ENCODE measurements at places on chromosomes 6 and 20.
A peak's percentile ranks its signal among the peaks of the same experiment; 100 is the strongest.

GRCh38 chr6:40845553-40845952, 193.5 kb downstream of the UNC5CL start:
- DNase-seq, result no peak

DNA sequence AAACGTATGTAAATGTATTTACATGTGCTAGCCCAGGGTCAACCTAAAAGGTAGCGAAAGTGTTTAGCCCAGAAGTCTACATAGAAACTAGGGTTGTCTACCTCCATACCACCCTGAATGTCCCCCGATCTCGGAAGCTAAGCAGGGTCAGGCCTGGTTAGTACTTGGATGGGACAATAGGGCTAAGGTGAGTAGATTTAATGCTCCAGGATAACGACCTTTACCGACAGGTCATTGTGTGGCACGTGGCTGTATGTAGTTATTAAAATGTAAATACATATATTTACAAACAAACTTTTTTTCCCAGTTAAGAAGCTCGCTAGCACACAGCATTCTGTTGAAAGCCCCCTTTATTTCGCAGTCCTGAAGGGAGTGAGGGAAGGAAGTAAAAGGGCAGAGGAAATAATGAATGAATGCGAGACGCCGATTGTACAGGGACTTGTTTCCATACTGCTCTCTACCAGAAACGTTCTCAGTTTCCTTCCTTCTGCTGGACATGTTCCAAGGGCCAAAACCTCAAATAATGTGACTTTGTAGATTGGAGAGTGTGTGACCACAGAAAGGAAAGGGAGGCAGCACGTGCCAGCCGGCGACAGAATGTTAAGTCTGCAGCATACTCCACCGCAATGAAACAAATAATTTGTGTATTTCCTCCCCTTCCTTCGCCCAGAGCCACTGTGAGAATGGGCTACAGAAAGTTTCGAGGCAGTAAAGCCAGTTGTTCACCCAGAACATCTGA, 612 bp downstream of the ADAT2 start:
- DNase-seq, result no peak

GRCh38 chr6:123520217-123520616, 116.5 kb downstream of the TRDN start:
- DNase-seq, result no peak

GRCh38 chr20:20731945-20732296, 19.5 kb upstream of the RALGAPA2 start:
- no peak for DNase-seq

DNA sequence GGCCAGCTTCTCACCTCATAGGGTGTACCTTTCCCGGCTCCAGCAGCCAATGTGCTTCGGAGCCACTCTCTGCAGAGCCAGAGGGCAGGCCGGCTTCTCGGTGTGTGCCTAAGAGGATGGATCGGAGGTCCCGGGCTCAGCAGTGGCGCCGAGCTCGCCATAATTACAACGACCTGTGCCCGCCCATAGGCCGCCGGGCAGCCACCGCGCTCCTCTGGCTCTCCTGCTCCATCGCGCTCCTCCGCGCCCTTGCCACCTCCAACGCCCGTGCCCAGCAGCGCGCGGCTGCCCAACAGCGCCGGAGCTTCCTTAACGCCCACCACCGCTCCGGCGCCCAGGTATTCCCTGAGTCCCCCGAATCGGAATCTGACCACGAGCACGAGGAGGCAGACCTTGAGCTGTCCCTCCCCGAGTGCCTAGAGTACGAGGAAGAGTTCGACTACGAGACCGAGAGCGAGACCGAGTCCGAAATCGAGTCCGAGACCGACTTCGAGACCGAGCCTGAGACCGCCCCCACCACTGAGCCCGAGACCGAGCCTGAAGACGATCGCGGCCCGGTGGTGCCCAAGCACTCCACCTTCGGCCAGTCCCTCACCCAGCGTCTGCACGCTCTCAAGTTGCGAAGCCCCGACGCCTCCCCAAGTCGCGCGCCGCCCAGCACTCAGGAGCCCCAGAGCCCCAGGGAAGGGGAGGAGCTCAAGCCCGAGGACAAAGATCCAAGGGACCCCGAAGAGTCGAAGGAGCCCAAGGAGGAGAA, 10.5 kb downstream of the GNAS-AS1 start:
- DNase-seq, result no peak

- DNase-seq, result no peak
Observed at GRCh38 chr6:16760516-16761470, at the start of gene ATXN1. Gene ATXN1 (minus strand): TSS chr6:16761460.

- no peak for DNase-seq
Observed at GRCh38 chr6:31272836-31273626, 1.1 kb upstream of the HLA-C start.

GRCh38 chr6:106300944-106301343, 24.6 kb downstream of the ATG5 start:
- DNase-seq, result no peak

DNA sequence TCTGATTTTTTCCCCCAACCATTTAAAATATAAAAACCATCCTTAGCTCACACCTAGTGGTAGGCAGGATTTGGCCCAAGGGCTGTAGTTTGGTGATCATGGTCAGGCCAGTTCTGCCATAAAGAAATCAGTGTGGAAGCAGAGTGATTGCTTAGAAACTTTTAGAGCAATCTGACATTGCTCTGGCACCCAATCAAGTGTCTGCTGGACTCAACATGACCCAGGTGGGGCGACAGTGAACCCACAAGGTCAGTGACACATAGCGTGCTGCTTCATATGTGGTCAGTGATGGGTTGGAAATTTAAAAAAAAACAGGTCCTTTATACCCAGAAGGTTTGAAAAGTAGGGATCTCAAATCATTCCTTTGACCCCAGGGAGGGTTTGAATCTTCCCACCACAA, 107.9 kb downstream of the BANF2 start:
- DNase-seq, result no peak

- no peak for DNase-seq
Observed at GRCh38 chr6:90351696-90352095, 55.1 kb upstream of the BACH2 start.

DNA sequence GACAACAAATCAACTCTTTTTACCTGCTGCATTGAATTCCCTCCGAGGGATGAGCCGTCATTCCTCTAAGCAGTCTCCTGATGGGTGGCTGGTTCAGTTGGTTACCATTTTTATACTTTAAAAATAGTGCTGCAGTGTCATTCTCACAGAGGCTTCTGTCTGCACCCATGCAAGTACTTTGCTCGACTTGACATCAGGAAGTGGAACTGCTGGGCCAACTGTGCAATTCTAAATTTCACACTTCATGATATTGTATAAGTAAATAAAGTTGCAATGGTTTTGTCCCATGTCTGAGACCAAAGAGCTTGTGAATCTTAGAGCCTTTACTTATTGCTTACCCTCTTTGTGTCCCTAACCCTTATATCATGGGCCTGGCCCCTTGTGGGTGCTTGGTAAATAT, 2.5 kb downstream of the BTN3A1 start:
- DNase-seq, result no peak

DNA sequence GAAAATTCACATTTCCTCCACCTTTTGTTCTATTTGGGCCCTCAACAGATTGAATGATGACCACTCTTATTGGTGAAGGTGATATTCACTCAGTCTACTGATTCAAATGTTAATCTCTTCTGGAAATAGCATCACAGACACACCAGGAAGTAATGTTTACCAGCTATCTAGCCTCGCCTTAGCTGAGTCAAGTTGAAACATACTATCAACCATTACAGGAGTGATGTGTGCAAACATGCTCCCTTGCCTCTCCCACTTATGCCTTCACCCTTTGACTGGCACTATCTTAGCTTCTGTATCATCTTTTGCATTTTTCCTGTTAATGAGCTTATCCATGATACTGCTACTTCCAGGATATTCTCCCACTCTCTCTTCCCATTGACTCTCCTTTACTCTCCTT, 191.9 kb downstream of the CENPW start:
- no peak for DNase-seq

DNA sequence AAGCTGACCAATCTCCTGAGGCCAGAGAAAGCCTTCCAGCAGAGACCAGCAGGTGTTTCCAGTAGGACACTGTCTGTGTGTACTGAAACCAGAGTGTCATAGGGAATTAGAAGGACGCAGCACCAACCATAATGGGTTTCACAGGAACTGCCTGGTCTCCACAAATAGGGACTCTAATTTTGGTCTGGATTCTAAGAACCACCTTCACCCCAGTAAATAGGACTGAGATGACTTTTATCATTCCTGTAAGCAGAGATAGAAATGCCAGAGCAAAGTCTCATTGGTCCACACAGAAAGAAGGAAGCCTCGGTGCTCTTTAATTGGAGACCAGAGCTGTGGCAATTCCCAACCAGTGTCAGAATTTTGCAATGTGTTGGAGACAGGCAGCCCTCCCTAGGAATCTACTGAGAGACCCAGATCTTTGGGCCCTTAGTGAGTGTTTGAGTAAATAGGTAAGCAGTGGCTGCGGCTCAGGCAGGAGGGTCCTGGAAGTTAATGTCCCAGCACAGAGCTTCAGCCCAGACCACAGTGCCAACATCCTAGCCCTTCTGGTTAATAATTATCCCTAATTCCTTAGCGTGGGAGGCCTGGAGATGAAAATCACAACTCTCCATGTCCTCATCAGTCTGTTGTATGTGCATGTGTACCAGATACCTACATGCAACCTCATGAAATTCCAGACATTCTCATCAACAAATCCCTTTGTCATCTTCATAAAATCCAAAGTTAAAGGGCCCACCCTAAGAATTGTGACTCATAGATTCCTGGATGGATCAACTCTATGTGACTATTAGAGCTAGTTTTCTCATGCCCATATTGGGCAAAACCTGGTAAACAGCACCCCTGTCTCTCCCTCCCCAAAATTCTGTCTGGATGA, 81.2 kb downstream of the UNC5CL start:
- DNase-seq, result no peak

DNA sequence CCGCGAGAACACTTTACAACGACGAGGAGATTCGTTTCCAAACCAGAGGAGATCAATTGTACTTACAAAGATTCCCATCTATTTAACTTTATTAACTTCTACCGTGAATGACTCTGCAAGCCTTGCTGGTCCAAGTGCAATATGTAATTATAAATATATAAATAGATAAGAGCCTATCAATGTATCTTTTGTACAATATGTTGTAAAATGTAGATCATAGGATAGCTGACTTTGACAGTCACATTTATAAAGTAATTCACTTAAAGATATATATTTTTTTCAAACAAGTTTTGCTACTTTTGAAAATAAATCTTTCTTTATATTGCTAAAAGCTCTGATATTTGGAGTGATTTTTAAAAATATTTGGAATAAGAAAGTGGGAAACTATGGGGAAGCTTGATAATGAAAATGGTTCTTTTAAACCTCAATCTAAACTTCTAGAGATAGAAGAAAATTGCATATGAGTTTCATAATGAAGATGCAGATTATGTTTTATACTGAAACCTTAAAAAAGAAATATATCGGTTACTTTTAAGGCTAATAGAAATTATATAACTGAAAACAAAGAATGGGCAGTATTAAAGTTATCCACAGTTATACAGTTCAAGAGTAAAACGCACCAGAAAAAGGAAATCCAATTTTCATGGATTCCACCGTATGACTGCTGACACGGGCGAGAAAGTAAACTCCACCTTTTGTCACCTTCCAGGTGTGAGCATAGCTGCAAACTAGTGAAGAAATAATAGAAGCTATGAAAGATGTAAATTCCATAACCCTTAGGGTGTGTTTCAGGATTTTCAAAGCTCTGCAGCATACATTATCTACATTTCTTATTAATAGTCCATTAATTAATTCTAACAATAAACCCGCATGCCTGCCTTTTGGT, 3.3 kb downstream of the TCF21 start:
- no peak for DNase-seq

DNA sequence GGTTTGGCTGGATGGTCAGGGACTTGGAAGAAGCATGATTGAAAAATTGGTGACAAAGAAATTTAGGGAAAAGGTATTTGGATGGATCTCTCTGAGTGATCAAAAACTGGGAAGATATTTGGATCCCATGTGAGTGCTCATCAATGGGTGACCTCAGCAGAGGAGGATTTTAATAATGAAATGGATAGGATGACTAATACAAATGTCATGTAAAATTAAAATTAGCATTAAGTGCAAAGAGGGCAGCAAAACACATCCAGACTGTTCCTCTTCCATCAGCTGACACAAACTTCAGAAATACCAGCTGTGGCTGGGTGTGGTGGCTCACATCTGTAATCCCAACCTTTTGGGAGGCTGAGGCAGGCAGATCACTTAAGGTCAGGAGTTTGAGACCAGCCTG, 151.7 kb downstream of the THBS2 start:
- DNase-seq, result no peak

GRCh38 chr20:58698741-58699622, 6.4 kb downstream of the NPEPL1 start:
- no peak for DNase-seq

DNA sequence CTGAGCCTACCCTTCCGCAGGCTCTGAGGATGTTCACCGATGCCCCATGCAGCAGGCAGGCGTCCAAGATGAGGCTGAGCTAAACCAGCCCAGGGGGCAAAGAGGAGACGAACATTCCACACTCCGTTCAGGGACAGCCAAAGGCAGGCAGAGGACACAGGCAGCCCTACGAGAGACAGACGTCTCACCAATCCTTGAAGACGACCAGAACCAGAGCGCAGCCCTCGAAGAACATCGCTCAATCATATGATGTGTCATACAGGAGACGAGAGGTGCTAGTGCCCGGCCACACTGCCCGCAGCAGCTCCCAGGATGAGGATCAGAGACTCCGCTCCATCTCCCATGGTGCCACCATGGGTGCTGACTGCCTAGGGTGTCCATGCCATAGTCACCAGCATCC, 35.6 kb upstream of the TMEM181 start:
- no peak for DNase-seq

DNA sequence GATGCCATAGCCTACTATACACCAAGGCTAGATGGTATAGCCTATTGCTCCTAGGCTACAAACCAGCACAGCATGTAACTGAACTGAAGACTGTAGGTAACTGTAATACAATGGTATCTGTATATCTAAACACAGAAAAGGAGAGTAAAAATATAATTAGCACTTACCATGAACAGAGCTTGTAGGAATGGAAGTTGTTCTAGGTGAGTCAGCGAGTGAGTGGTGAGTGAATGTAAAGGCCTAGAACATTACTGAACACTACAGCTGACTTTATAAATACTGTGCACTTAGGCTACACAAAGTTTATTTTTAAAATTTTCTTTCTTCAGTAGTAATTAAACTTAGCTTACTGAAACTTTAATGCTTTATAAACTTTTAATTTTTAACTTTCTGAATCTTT, 129.5 kb downstream of the BTBD9 start:
- DNase-seq, result no peak

DNA sequence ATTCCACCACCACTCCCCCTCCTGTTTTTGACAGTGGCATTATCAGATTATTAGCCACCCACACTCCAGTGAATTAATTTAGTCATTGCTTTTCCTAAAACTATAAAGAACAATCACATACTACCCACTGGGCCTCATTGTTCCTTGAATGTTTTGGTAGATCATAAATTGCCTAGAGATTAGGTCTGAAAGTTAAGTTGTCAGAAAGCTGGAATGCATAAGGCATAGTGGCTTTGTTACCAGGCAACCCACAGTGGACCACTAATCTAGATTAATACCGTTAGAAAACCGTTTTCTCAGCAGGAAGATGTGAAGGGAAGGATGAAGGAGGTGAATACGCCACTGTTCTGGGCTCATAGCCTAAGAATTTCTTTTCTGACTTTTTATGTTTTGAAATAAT, 75.6 kb downstream of the SAMD3 start:
- DNase-seq, result no peak

- DNase-seq, result no peak
Observed at GRCh38 chr20:21262812-21263211, 40.3 kb upstream of the XRN2 start.

- peak; percentile 25 for DNase-seq
Observed at GRCh38 chr20:37651932-37652331, 41.9 kb upstream of the CTNNBL1 start.

GRCh38 chr6:39778581-39779255, 13.5 kb upstream of the DAAM2 start:
- DNase-seq, result no peak
